Renal pelvis (tissue), 12 donors: ENCODE measurements at places on chromosomes 7 and 10. TPM values are rescaled to one million over a fixed set of nuclear protein-coding genes. Genes with fewer than 3 reads are reported as not detected.

FAM25G gene
- not detected for polyA plus RNA-seq

CTAGE8 gene
- polyA plus RNA-seq = 5.3 TPM

ACTL6B gene
- polyA plus RNA-seq = not detected

PRSS1 gene
- not detected for polyA plus RNA-seq

GPR15LG gene
- polyA plus RNA-seq = 0.97 TPM

DNA sequence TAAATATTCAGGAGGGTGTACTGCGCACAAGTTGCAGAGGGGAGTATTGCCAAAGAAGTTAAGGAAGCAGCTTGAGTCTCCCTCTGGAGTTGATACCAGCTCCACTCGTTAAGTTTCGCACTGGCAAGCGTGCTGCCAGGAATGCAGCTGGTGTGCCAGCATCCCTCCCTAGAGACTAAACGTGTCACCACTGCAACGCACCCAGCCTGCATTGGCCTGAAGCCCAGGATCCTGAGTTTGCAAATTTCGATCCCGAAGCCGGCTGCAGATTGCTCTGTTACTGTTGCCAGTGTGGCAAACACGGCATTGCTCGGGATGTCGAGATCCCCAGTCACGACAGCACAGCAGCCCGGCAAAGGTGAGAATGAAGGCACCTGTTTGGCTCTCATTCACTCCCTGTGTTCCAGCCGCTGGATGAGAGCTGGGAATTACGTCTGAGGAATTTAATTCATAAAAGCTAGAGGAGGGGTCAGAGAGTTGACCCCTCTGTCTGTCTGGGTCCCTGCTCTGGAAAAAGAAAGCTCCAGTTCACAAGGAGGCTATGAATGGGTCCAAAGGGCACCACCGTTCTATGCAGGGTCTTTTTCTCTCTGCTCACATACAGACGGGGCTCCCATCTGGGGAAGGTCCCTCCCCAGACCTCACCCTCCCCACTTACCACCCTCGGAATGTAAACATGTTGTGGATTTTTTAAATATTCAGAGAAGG lies 61.0 kb downstream of the NRP1 start:
- DNase-seq = peak; percentile 42

DNA sequence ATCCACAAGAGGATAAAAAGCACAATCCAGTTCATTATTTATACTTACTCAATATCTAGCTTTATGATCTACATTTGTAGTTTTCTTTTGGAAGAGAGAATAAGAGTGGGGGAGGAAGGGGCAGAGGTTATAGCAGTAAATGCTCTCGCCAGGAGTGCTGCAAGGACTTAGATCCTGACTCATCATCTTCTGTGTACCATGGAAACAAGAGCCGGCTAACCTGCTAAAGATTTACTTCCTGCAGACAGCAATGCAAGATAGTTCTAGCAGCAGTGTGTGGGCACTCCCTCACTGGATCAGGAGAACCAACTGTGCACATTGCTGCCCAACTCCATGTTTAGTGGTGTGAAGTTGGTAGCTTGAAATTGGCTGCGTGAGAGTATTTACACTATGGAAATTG lies 47.7 kb upstream of the TRIL start:
- DNase-seq = no peak

DNA sequence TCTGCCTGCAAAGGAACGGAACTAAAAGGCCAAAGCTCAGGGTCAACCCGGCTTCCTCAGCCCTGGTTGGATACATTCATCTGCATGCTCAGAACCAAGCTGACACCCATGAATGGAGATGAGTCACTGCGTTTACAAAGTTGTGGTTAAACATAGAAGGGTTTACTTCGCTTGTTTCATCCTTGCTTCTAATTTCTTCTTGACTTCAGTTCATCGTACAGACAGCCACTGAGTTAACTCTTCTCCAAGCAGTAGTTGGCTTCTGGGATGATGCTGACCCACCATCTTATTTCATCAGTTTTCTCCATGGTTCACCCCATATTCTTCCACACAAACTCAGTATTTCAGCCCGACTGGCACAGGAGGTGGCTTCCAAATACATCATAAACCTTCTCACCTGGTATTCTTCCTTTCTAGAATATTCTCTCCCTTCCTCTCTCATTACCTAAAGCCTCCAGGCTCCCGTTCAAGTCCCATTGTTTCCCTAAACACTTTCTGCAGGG lies 166.3 kb upstream of the RNF32 start:
- DNase-seq = no peak

- no peak for DNase-seq
Observed at GRCh38 chr7:93044147-93044810, 73.5 kb downstream of the SAMD9 start.

GRCh38 chr10:87590705-87591588 lies 68.7 kb upstream of the PAPSS2 start:
- DNase-seq = no peak

DNA sequence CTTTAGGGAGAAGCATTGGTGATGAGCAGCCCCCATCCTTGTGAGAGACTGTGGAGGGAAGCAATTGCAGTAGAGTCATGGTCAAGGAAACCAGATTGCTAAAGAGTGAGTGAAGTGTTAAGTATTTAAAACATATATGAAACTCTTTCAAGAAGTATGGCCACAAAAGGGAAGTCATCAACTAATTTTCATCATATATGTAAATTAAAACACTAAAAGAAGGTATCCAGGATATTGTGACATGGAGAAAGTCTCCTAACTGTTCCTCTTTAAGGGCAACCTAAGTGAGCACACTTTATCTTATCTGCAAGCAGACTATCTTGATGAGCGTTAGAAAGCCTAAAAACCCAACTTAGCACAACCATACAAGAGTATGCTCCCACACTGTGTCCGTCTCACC lies 69.7 kb downstream of the CD36 start:
- no peak for DNase-seq

- no peak for DNase-seq
Observed at GRCh38 chr7:50197549-50197948, 104.5 kb upstream of the ZPBP start.

DNA sequence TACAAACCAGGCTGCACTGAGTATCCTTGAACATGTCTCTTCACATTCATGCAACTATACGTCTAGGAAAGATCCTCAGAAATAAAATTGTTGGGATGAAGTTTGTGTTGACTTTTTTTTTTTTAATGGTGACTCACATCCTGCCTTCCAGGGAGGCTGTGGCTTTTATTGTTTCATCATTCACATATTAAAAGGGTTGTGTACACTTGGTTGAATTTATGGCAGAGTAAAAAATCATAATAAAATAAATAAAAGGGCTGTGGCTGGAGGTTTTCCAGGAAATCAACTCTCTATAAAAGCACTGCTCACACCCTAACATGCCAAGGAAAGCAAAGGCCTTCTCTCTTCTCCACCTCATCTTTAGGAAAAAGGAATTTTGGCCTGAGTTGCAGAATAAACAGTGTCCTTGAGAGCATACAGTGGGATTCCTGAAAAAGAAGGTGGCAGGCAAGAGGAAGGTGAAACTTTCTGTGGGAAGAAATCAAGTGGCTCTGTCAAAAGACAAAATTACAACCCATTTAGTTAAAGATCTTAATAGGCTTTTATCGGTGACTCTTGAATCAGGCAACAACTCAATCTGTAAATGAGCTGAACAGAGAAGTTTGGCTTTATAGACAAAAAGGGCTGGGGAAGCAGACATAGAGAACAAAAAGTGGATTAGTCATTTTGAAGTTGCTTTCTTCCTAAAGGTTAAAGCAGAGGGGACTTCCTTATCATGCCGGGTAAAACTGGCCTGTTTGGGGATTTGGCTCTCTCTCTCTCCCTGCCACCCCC lies 41.6 kb upstream of the FHIP2A start:
- DNase-seq = no peak
